ENCODE measurements at places on chromosomes 5 and 9.

GRCh38 chr5:181168595-181169118 is 21.3 kb downstream of the OR2V2 start:
- DNase-seq = no peak

- DNase-seq = no peak
These were observed 1022.3 kb upstream of the WWC1 start for GRCh38 chr5:167269146-167269545.

DNA sequence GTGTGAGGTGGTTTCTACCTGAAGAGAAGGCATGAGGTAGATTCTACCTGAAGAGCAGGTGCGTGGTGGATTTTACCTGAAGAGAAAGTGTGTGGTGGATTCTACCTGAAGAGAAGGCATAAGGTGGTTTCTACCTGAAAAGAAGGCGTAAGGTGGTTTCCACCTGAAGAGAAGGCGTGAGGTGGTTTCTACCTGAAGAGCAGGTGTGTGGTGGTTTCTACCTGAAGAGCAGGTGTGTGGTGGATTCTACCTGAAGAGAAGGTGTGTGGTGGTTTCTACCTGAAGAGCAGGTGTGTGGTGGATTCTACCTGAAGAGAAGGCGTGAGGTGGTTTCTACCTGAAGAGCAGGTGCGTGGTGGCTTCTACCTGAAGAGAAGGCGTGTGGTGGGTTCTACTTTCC is 192.8 kb downstream of the MED10 start:
- peak; percentile 84 for DNase-seq

GRCh38 chr9:130128733-130129431 is 43.3 kb upstream of the NCS1 start:
- no peak for DNase-seq

- no peak for DNase-seq
These were observed 211.0 kb downstream of the SEC61B start for GRCh38 chr9:99433095-99433494.

DNA sequence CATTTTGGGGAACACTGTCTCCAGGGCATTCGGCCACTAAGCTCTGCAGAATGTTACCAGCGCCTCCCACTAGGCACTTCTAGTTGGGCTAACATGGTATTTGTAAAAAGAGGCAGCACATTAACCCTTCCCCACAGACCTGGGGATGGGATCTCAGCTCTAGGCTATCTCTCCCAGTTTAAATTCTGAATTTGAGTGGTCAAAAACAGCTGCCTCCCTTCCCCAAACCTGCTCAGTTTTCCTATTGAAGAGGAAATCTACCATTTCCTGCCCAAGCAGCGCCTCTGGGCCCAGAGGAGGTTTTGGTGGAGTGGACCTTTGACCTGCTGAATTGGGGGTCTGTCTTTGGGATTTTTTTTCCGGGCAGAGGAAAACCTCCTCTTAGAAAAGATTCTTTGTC is 53.2 kb downstream of the ENC1 start:
- DNase-seq = no peak

DNA sequence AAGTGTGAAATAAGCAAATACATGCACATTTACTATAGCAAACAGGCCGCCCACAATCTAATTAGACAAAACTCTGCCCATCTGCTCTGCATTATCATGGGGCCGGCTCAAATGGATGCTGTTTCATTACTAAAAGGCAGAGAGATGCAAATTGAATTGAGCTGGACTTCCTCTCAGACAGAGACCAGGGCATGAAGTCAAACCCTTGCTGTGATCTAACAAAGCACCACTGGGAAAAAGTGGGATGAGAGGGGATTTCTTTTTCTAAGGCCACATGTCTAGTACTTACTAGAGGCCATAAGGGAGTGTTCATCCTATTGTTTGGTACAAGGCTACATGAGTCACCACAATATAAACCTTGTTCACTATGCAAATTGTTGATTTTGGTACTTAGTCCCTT is 614.7 kb downstream of the ISL1 start:
- DNase-seq = no peak

DNA sequence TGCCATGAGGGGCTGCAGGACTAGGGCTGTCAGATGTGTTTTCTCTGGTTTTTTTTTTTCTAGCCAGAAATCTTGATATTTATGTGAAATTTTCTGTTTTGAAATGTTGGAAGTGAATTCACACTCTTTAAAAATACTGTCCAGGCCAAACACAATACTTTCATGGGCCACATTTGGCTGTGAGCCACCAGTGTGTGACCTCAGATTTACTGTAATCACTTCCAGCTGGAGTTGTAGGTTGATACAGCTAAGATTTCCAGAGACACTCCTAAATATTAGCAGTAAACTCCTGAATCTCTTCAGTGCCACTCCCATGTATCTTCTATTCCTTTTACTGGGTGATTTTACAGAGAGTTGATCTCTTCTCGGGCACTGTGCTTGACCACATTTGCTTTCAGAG is 92.2 kb upstream of the CKMT2 start:
- DNase-seq = no peak

DNA sequence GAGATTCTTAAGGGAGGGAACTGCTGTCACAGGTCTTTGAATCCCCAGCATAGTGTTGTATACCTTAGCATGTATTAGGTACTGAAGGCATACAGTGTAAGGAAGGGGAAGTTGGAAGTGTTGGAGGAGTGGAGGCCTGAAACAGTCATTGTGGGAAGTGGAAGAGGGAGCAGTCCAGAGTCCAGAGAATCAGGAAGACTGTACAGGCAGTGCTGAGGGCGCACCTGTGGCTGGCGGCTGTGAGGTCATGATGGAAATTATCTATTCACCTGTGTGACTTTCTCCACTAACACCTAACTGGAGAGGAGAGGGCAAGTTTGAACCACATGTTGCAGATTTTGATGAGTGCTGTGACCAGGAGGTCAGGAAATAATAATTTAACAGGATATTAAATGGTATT is 119.7 kb upstream of the NIPBL start:
- DNase-seq = no peak

- no peak for DNase-seq
These were observed 7.8 kb downstream of the SH3PXD2B start for GRCh38 chr5:172446336-172447051.

DNA sequence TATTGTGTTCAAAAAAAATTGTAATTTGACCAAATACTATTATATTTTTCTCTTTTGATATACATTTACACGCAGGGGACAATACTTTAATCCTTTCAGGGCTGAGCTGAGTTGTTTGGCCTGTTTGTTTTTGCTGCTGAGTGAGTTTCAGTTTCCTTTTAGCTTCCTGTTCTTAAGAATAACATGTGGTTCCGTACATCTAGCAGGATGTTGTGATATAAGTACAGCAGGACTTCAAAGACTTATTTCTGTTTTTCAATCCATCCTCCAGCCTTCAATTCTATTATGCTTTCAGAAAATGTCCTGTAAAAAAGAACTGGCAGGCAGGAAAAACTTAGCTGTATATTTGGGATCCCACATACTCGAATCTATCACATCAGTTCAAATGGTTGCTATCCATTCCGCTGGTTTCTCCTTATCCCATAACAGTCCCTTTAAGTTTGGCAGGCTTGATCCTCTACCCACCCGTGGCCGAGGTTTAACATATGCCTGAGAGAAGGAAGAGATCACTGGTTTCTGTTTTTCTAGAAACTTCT is 1037.3 kb upstream of the ACO1 start:
- DNase-seq = peak; percentile 3

DNA sequence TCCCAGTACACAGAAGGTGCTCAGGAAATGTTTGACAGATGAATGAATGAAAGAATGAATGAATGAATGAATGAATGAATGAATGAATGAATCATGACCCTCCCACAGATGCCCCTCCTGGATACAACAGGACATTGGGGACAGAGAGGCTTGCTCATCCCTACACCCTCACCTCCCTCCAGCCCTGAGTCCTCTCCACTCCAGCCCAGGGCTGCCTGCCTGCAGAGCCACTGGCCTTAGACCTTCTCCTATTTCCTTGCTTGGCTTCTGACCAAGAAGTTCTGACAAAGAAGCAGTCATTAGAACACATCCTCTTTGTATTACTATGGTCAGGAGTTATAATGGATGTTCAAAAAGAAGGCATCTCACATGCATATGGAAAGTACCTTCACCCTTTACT is 240.7 kb upstream of the DAPK1 start:
- no peak for DNase-seq

DNA sequence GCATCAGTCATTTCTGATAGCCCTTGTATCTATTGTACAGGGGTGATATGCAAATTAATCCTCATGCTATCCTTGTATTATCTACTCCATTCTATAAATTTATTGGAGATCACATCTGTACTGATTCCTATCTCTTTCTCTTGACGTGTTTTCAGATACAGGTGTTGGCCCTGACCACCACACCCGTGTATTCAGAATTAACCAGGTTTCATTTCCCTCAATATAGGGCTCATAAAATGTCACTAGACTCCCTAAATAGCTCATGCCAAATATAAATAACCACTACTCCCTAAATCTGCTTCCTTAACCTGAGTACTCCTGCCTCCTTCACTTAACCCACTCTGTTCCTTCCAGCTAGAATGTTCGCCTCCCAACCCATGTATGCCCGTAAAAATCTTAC is 522.8 kb upstream of the KLF4 start:
- no peak for DNase-seq

DNA sequence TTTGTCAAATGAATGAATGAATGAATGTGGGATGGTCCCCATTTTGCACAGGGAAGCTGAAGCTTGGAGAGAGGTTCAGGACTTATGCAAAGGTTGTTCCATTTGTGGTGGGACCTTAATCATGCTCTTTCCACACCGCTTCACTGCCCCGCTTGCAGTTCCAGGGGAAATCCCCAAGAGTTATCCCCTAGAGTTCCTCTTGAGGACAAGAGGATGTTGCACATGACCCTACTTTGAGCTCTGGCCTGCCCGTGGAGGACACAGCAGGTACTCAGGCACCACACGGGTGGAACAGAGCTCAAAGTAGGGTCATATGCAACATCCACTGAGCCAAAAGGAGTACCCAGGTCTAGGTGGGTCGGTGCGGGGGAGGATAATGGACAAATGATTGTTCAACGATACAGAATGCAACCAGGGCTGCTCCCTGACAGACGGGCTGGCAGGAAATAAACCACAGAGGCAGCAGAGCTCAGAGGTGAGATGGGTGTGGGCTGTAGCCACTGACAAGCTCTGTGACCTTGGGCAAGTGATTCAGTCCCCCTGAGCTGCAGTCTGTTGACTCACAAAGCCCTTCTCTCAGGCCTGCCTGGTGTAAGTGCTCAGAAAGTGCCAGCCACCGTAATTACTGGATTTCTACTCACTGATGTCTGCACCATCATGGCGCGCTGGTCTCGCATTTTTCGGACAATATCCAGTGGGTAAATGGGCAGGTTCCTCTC is 60.3 kb upstream of the EPB41L4B start:
- no peak for DNase-seq

Measured in NCI-H510A (cell line).